Glutamatergic neuron (in vitro differentiated cells): ENCODE measurements at places on chromosomes 11 and 22. TPM values are rescaled to one million over a fixed set of nuclear protein-coding genes. Genes with fewer than 3 reads are reported as not detected.

The VSIG10L2 gene
- not detected for total RNA-seq

DNA sequence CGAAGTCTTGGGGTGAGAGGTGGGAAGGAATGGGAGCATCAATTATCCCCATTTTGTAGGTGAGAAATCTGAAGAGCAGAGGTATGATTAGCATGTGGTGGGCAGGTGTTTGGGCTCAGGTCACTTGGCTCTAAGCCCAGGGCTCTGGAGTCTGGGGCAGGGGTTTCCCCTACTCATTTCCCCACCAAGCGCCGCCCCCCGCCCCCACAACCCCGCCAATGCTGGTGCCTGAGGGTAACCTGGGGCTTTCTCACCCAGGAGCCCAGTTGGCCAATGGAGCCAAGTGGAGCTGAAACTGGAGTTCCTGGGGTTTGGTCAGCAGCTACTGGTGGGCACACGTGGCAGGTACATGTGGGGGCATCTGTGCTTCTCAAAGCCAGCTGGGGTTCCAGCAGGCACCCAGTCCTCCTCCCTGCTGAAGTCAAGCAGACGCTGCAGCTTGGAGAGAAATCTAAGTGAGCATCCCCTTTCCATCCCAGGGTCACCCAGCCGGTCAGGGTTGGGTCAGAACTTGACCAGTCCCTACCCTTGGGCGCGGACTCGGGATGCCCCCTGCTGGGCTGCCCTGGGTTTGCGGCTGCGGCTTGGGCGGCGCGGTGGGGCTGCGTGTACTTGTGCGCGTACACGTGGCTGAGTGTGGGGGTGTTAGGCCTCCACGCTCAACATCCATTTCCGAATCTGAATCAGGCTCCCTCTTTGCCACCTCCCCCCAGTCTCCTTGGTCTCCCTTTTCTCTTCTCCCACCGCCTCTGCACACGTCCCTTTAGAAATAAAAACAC lies 1.7 kb upstream of the CHRM1 start:
- DNase-seq: peak; percentile 67

DNA sequence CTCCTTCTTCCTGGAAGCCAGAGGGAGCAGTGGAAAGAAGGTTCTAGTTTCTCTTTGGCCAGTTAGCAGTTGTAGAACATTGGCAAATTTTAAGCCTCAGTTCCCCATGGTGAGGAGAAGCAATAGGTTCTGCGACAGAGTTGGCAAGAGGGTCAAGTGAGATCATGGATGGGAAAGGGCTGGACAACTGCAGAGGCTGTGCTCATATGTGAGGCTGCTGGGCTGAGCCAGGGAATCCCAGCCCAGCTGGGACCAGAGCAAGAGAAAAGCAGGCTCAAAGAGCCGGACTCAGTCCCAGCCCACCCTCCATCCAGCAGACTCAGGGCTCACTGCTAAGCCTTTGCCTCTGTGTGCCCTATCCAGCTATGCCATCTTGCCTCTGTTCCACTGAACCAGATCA lies 66.8 kb upstream of the MYOD1 start:
- no peak for DNase-seq

GRCh38 chr11:133553885-133554740 lies 21.8 kb upstream of the OPCML start:
- DNase-seq: no peak

DNA sequence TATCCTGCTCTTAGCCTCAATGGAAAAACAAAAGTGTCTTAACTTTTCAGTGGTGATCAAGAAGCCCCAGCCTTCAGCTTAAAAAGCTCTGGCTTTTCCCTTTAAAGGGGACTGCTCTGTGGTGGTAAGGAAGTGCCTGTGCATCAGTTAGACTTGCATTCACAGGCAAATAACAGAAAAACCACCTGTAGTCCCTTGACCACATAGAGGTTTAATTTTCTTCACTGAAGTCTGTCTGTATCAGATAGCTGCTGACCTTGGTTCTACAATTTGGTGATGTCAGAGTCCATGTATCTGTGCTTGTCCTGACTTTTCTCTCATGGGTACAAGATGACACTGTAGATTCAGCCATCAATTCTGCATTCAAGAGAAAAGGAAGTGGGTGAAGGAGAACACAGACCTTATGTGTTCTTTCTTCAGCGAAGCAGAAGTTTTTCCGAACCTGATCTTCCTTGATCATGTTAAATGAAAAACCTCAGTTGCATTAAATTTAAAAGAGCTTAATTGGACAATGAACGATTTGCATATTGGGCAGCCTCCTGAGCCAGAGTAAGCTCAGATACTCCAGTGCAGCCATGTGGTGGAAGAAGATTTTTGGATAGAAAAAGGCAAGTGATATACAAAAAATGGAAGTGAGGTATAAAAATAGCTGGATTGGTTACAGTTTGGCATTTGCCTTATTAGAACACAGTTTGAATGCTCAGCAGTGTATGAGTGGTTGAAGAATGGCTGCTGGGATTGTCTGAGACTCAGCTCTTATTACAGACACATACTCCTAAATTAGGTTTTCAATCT lies 43.2 kb upstream of the RDX start:
- DNase-seq: no peak

The AGBL2 gene
- total RNA-seq: 1.7 TPM

DNA sequence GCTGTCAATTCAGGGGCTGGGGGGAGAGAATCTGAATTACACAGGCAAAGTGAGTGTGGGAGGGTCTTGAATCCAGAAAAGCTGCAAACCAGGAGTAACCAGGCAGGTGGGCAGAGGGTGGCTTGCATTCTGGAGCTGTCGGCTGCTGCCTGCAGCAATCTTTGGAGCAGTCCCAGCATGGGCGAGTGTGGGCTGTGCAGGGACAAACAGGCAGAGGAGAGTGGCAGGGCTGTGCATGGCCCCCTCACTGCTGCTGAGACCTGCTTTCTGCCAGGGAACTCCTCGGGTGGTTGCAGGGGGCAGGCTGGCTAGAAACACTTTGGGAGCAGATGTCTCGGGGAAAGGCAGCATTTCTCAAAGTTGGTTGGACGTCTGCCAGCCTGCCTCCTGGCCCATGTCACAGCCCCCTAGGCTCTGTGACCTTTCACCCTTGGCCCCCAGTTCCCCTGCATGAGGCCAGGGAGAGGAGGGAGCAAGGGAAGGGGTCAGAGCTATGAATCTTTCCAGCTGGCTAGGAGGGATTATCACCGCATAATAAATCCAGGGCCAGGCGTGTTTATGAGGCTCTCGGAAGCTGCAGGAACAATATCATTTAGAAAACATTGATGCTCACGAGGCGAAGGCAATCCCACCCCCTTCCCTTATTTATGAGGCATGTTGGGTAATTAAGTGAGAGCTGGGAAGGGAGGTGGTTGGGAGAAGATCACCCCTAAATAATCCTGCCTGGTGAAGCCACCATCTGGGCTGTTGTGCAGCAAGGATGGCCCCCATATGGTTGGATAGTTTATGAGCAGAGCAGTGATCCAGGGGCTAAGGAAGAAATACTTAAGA lies 212.3 kb upstream of the NCAM1 start:
- DNase-seq: peak; percentile 35

DNA sequence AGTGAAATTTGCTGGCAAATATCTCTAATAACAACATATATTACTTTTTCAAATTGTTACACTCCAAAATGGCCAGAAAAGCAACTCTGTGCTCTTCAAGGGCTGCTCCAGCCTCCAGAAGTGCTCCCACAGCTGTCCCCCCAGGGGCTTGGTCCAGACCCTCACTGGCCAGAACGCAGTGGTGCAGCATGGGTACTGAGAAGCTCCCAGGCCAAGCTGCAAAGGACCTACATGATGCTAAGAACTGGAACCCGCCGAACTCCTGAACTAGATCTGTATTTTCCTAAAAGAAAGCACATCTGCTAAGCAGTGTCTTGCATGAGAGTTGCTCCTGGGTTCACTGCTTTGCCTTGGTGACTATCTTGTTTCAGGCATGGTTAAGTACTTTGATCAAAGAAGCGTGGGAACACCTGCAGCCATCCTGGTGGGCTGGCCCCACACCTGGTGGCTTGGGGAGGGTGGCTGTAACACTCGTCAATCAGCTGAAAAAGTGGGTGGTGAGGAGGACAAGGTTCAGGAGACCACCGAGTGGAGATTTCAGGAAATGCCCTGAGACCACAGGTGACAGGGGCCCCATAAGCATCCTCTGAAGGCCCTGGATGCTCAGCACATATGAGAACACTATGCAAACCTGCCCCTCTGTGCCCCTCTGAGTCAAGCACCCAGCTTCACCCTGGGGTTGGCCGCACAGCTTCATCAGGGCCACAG lies 72.7 kb upstream of the PITPNB start:
- DNase-seq: peak; percentile 12

DNA sequence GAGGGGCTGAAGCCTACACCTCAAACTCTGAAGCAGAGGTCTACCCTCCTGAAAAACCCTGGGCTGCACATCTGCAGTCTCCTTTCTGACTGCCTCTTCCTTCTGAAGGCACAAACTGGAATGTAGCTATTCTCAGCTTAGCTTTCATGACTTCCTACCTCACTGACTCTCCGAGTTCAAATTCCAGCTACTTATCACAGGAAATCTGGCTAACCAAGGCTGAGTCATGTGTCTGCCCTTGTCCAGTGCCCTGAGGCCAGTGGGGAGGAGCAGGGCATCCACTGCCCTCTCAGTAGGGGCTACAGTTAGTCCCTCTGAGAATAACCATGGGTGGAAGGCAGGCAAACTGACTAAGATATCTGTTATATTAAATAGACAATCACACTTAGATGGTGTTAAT lies 29.2 kb downstream of the PDGFD start:
- no peak for DNase-seq

DNA sequence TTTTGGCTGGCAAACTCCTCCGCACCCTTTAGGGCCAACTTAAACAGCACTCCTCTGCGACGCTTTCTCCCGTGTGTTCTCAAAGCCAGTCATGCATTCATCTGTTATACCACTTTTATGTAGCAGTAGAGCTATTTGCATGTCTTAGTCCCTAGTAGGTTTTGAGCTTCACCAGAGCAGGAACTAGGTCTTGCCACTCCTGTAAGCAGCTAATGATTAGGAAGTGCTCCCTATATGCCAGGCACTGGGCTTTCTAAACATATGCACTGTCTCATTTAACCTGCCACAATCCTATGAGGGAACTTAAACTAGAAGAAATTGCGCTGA lies 180.8 kb downstream of the DBX1 start:
- no peak for DNase-seq

- DNase-seq: peak; percentile 99
These were observed at the start of gene DRAP1 for GRCh38 chr11:65919141-65919572. Gene DRAP1 (plus strand): TSS chr11:65919426. CDS start chr11:65919502, 76 bp downstream.

DNA sequence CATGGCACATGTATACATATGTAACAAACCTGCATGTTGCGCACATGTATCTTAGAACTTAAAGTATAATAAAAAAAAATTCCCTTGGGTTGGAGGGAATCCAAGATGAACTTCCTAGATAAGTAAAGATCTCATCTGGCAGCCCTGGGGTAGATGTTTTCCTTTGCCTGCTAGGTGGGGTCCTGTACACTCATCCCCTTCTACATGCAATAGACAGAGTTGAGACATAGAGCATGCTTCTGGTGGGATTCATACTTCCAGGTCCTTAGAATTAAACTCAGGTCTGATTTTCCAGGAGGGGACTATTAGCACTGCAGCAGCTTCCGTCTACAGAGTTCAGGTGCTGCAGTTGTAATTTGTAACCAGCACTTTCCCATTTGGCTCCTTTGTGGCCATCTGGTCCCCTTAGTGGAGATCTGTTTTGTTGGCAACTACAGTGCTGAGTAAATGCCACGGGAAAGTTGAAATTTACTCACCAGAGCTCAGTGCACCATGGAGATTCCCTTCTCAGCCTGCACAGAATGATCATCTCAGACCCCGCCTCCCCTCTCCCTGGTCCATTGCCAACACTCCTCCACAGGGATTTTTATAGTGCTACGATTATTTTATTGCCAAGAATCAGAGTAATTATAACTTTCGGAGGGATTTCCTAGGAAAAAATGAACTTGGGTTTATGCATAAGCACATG lies 220.1 kb upstream of the E2F8 start:
- DNase-seq: no peak

DNA sequence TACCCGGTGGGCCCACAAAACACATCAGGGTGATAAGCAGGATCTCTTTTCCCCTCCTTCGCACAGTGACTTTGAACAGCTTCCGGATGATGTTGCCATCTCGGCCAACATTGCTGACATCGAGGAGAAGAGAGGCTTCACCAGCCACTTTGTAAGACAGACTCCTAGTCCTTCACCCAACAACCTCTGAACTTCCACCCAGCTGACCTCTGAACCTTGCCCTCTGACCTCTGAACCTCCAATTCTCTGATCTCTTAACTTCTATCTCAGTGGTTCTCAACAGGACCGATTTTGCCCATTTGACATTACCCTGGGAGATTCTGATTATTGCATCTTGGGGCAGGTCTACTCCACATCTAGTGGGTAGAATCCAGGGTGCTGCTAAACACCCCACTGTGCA lies 3.2 kb downstream of the NCF4 start:
- DNase-seq: no peak

DNA sequence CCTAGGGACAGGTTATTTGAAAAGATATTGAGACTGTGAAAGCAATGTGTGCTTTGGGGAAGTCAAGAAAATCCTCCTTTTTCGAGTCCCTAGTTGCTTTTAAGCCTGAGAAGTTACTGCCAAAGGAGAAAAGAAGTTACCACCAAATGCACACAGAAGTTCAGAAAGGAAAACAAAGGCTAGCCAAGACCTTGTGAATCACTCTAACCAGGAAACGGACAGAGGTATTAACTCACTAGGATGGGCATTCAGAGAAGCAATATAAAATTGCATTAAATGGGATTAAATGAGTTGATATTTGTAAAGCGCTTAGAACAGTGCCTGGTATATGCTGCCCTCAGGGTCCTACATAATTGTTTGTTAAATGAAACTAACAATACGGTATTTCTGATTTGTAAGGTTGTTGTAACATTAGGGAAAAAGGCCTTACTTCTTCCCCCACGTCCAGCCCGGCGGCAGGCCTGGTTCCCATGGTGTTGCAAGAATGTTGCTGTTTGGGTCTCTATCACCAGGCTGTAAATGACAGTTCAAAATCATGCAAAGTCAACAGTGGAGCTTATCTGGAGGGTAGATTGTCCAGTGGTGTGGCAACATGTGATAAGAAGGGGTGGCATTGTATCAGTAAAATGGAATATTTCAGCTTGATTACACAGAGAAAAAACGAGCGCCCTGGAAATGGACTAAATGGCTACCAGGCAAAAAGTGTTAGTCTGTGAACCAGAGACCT lies 7.1 kb downstream of the TMA7B start:
- no peak for DNase-seq

DNA sequence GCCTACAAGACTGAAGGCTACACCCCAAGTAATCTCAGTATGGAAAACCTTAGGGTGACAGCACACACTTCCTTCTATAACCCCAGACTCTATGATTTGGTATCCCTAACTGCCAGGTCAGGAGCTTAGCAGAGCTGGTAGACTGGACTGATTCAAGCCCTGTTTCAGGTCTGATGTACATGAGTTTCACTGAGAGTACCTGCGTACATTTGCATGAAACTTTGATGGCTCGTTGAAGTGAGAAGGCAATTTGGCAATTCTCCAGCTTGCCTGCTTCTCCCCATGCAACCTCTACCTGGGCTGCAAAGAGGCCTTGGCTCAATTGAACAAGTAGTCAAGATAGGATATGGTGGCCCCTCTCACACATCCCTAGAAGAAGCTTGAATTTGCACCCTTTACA lies 10.2 kb downstream of the FIBIN start:
- no peak for DNase-seq

- no peak for DNase-seq
These were observed 89.7 kb upstream of the SHANK2 start for GRCh38 chr11:71342116-71342515.
